Activated T-helper 1 cell treated with Interleukin-2 at 50 U/mL for 16 hours (primary cell): ENCODE measurements at places on chromosomes 4 and X.

DNA sequence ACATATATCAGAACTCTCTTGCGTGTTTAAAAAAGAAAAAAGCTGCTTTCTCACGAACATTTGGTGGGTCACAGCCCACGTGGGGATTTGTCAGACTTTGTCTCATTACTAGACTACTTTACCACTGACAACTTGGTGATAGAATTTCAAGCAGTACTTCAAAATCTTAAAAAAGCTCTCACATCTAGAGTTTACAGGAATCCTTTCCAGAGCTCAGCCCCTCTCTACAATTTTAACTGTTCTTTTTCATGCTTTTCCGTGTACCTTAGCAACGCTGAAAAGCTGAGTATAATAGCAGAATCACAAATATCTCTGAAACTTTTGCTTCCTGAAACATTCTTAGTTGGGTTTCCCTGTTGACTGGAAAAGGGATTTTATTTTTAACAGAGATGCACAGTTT lies 50.2 kb downstream of the SMAD1 start:
- DNase-seq: no peak

DNA sequence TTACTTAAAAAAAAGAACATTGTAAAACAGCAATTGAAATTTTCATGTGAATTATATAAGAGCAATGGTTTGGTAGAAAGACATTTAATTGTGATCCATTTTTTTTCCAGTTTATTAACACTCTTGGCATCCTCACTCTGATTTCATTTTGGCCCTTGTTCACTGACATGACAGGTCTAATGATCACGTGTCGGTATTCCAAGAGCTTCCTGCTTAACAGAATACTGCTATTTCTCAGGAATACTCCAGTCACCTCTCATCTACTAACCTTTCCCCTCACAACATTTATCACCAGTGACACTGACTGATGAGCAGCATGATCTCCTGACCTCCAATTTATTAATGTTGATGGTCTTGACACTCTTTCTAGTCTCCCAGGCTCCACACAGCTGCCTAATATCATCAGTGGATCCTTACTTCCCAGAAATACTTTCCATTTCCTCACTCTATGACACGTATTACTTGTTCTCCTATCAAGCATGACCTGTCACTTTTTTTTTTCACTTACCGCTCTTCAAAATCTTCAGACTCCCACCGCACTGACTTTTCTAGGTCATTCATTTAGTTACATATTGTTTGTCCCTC lies 847.8 kb upstream of the SLIT2 start:
- DNase-seq: no peak

GRCh38 chr4:67049446-67049845 lies 495.9 kb downstream of the CENPC start:
- no peak for DNase-seq

DNA sequence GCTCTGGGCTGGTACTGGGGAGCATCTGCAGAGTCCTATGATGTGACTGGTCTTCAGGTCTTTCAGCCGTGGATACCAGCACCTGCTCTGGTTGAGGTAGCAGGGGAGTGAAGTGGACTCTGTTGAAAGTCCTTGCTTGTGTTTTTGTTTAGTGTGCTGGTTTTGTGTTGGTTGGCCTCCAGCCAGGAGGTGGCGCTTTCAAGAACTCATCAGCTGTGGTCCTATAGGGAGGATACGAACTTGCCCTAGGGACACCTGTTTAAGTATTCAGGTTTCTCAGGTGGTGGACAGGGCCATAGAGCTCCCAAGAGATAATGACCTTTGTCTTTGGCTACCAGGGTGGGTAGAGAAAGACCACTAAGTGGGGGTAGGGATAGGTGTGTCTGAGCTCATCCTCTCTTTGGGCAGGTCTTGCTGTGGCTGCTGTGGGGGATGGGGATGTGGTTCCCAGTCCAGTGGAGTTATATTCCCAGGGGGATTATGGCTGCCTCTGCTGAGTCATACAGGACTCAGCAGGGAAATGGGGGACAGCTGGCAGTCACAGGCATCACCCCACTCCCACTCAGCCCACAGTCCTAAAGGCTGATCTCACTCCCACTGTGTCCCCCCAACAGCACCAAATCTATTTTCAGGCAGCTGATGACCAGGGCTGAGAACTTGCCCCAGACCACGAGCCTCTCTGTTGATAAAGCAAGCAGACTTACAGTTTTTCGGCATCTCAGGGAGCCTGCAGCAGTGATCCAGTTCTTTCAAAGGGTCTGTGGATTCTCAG lies 24.1 kb downstream of the MSMO1 start:
- no peak for DNase-seq

- DNase-seq: no peak
Measured at GRCh38 chr4:186205156-186205555, 13.8 kb downstream of the CYP4V2 start.

DNA sequence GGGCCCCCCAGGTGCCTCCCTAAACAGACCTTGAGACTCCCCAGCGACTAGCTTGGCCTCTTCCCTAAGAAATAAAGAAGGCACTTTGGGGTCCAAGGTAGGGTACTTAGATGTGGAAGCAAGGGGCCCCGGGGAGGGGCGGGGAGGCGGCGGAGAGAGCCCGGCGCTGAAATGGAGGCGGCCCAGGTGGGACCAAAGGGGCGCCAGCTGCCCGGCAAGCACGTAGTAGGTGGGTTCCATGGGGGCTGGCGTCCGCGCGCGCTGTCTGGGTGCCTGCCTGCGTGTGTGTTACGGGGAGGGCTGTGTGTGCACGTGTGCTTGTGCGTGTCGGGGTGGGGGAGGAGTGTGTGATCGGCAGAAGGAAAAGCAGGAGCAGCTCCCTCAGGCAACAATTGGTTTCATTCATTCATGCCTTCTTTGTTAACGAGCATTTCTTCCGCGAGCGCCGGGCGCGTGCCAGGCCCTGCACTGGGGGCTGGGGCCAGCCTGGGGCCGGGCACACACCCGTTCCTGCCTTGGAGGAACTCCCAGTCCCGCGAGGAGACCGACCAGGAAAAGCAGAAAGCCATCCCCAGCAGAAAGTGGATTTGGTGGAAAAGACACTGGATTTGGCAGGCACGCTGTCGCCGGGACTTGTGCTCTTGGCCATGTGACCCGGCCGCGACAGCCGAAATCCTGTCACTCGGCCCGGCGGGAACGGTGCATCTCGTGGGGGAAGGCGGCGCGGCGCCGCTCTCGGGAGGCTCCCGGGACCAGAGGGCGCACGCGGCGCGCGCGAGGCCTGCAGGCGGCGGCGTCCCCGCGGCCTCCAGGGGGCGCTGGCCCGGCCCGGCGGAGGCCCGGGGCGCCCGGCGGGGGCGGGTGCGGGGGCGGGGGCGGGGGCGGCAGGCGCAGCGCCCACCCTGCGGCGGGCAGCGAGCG lies 3.3 kb upstream of the DUSP9 start:
- no peak for DNase-seq

DNA sequence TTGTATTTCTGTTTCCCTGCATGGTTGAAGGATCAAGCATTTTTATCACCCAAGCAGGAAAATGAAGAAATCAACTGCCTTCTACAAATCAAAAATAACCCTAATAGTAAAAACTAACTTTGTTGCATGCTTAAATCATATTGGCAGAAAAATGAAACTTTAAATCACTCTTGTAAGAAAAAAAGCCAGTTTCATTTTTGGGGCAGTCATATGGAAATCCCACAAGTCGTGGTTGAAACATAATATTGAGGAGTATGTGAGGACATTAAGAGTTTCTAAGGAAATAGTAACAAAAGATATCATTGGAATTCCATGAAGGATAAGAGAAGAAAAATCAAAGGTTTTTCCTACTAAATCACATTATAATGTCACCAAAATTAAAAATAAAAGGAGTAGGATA lies 8.4 kb downstream of the TEC start:
- no peak for DNase-seq

DNA sequence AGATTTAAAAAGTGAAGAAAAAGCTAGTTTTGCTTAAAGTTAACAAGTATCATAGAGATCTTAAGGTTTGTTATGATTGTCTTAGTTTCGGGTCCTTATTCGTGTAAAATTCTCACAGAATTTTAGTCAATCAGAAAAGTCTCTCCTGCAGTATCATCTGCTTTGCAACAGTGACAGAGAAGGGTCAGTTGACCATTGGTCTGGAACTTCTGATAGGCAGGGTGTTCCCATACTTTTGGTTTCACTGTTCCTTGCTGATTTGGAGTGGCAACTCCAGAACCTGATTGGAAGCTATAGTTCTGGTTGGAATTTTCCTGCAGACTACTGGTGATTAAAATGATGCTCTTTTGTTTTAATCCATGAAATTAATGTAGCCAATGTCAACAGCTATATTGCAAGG lies 1.8 kb downstream of the IL15 start:
- no peak for DNase-seq

- DNase-seq: no peak
Measured at GRCh38 chr4:132383571-132384199, 765.4 kb upstream of the PCDH10 start.

GRCh38 chr4:13511101-13511500 lies 27.0 kb upstream of the RAB28 start:
- no peak for DNase-seq

GRCh38 chrX:105314458-105314857 lies 94.0 kb upstream of the TEX13A start:
- DNase-seq: no peak

DNA sequence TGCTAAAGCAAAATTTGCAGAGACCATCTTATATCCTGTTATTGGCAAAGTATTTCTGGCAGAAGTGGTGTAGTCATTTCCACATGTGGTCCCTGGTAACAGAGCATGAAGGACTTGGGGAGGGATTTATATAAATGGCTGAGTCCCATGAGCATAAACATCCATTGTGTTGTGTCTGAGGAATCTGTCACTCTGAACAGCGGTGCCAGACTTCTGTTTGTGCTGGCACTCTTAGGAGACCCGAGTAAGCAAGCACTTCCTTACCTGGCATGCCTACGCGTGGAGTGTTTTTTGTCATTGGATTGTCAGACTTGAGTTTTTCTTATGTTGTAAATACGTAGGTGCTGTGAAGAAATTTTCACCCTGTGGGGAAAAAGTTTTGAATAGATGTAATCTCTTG lies 285.9 kb downstream of the ARHGAP10 start:
- DNase-seq: no peak

- no peak for DNase-seq
Measured at GRCh38 chr4:174388461-174389145, 104.9 kb downstream of the CEP44 start.

GRCh38 chrX:85569096-85569495 lies 189.6 kb upstream of the POF1B start:
- DNase-seq: no peak

- DNase-seq: no peak
Measured at GRCh38 chr4:26322346-26322745, 1.5 kb downstream of the RBPJ start.

GRCh38 chr4:183788308-183788905 lies 116.7 kb upstream of the STOX2 start:
- no peak for DNase-seq

- no peak for DNase-seq
Measured at GRCh38 chr4:180164799-180165198, 2078.4 kb upstream of the TENM3 start.

DNA sequence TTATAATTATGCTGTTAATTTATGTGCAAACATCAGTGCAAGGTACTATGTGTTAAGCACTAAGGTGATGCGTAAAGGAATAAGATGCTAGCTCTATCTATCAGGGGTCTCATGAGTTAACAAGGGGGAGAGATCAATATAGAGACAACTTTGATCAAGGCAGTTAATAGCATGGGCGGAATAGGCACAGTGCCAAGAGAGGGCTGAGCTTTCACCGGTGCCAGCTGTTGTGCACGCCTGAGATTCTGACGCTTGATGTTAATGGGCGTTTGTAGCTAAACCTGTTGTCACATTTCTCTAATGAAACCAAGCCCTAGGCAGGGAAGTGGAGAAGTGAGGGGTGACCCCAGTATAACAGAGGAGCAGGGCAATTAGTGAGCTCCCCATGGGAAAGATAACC lies 86.0 kb upstream of the NMU start:
- no peak for DNase-seq

- DNase-seq: no peak
Measured at GRCh38 chrX:8914681-8915080, 113.5 kb upstream of the FAM9A start.

DNA sequence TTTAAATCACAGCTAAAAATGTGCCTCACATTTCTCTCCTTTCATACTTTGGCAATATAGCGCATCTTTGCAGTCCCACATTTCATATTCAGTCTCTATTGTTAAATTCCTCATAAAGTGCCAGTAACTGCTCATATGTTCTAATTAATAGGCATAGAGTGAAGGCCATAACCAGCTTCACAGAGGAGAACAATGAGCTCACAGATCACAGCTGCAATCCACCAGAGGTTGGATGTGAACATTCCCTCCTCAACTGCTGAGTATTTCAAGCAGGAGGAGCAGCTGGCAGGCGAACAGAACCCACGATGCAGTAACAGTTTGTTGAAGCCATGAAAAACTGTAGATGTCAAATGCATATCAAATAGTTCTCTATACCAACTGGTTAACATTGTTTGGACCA lies 2088.7 kb upstream of the AGA start:
- no peak for DNase-seq

DNA sequence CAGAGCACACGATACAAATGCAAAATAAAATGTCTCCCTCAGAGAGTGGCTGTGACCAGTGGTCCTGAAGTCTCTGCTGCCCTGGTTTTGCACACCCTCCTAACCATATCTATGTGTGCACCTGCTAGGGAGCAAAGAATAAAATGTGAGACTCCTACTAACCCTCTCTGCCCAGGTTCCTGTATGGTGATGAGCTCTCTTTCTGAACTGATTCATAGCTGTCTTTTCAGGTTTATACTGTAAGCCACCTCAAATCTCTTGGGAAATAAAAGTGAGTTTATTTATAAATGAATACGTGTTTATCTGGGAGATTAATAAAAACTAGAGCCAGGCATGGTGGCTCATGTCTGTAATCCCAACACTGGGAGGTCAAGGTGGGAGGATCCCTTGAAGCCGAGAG lies 126.0 kb upstream of the RBPJ start:
- DNase-seq: no peak

- no peak for DNase-seq
Measured at GRCh38 chrX:34555481-34555880, 101.6 kb downstream of the TMEM47 start.

GRCh38 chr4:8394061-8394519 lies 46.4 kb downstream of the ACOX3 start:
- no peak for DNase-seq

DNA sequence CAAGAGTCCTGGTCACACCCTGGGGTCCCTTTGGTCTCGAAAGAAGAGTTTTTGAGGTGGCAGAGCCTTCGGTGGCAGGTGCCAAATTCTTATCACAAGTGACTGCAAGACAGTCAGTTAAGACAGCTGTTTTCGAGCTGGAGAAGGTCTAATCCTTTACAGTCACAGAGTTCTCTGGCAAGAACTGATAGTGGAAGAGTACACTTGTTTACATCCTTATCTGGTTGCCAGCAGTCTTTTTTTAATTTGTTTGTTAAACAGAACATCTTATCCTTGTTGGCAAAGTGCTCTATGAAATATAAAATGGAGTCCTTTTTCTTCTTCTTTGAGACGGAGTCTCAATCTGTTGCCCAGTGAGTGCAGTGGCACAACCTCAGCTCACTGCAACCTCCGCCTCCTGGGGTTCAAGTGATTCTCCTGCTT lies 50.4 kb upstream of the ELOVL6 start:
- no peak for DNase-seq

- no peak for DNase-seq
Measured at GRCh38 chr4:162126729-162127128, 37.1 kb downstream of the FSTL5 start.
